ENCODE measurements at places on chromosomes 12 and 14.

DNA sequence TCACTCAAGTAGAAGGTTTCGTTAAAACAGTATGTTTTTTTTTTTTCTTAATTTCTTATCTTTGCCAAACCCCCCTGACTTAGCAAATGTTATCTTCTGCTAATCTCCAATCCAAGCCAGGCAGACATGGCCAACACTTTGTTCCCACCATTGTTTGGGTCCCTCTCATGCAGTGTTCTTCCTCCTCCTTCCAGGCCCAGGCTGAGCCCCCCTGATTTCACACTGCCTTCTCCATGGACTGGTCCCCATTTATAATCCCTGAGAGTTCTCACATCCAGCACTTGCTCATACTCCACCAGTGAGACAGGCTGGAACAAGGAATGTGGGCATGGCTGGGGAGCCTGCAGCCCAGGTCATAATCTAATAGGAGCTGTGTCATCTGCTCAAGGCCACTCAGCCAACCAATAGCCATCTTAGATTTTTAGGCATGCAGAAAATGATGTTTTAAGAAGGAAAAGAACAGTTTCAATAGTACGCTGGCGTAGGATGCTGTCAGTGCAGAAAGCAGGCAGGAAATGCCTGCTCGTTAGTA, 238.4 kb upstream of the CCDC196 start:
- DNase-seq = no peak

DNA sequence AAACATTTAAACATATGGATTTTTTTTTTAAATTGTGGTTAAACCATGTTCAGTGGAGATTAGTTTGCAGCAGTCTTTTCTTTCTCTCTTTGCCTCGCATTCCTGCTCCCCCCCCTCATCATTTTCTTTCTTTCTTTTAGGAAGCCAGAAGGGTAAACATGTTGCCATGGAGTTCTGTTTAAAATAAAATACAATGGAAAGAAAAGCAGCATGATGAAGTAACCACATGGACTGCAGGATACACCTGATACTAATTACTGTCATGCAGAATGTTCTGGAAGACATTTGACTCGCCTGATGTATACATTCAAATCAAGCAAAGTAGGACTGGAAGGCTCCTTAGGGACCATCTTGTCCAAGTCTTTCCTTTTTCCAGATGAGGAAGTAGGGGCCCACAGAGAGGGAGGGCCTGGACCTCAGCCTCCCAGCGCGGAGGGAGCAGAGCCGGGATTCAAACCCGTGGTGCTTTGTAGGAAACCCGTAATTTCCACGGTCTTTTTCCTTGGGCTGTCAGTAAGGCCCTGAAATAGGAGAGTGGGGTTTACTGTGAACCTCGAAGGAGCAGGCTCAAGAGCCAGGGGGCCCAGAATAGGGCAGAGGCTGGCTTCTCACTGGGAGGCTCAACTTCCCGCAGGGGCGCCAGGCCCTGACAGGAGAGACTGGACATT, 2.4 kb upstream of the MEG3 start:
- DNase-seq = no peak

DNA sequence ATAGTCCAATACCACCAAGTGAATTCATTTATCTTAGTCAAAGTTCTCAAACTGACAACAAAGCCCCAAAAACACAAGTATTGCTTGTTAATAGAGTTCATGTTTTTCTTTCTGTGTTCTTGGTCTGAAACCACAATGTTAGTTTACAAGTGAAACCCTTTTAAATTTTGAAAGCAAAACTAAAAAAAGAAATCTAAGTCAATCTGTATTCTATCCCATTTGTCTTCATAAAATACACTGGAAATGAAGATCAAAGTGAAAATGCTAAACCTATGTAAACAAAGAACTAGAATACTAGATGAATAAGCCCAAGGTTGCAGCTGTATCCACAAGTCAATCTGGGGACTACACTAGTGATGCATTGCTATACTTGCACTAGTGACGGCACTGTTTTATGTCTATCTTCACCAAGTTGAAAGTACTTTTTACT, 10.4 kb downstream of the MAP4K5 start:
- no peak for DNase-seq

DNA sequence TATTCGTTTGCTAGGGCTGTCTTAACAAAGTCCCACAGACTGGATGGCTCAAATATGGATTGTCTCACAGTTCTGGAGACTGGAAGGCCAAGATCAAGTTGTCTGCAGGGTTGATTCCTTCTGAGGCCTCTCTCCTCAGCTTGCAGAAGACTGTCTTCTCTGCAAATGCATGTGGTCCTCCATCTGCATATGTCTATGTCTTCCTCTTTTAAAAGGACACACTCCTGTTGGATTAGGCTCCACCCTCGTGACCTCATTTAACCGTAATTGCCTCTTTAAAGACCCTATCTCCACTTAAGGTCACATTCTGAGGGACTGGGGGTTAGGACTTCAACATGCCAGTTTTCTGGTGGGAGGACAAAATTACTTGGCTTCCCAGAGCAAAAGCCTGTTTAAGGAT, 123.3 kb downstream of the SLC38A6 start:
- DNase-seq = no peak

- no peak for DNase-seq
These were observed 97.3 kb upstream of the BTG1 start for GRCh38 chr12:92242907-92243306.

GRCh38 chr12:92493816-92494215, 209.0 kb upstream of the PLEKHG7 start:
- no peak for DNase-seq

DNA sequence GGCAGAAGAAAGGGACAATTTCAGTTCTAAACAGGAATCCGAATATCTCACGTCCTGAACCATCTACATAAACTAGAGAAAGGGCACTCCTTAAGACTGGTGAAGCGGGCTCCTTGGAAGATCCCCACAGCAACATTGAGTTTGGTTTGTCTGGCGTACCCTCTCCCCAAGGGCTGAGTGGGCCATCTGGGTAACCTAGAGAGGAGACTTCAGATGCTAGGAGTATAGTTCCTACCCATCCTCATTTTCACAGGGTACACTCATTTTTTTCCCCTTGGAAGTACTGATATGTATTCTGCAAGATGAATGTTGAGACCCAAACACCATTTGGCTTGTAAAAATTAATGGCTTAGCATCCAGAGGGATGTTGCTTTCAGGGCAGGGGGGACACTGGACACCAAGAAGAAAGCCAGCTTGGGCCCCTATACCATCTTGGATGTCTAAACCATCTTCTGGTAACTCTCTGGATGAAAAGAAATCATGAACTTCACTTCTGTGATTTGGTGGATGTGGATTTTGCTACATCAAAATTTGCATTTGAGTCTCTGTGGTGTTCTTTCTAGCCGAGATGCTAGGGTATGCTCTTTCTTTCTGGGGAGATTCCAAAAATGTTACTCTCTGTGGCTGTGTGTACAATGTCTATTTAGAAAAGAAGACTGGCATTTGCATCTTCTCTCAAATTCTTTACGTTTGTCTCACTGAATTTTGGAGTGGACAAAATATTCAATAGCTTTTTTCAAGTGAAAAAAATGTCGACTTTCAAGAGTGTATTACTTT, 97.7 kb downstream of the ETV6 start:
- DNase-seq = no peak
